ENCODE measurements at places on chromosomes 16 and 17.

- DNase-seq = no peak
These were observed 50.6 kb upstream of the TANGO6 start for GRCh38 chr16:68792465-68793324.

DNA sequence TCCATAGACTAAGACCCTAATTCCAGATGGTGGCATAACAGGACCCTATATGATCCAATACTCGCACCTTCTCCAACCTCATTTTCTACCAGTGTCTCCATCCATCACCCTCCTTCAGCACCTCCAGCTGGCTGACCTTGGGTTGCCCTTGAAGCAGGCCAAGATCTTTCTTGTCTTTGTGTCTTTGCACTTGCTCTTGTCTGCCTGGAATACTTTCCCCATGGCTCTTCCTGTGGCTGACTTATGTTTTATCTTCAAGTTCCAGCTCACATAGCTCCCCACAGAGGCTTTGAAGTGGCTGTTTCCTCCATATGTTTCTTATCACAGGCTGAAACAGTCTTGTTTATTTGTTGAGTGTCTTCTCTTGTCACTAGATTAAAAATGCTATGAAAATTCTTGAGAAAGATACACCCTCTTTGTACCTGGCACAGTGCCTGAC lies 29.6 kb upstream of the MMD start:
- DNase-seq = no peak

GRCh38 chr16:67086822-67087221 lies 22.9 kb upstream of the PHAF1 start:
- DNase-seq = no peak

DNA sequence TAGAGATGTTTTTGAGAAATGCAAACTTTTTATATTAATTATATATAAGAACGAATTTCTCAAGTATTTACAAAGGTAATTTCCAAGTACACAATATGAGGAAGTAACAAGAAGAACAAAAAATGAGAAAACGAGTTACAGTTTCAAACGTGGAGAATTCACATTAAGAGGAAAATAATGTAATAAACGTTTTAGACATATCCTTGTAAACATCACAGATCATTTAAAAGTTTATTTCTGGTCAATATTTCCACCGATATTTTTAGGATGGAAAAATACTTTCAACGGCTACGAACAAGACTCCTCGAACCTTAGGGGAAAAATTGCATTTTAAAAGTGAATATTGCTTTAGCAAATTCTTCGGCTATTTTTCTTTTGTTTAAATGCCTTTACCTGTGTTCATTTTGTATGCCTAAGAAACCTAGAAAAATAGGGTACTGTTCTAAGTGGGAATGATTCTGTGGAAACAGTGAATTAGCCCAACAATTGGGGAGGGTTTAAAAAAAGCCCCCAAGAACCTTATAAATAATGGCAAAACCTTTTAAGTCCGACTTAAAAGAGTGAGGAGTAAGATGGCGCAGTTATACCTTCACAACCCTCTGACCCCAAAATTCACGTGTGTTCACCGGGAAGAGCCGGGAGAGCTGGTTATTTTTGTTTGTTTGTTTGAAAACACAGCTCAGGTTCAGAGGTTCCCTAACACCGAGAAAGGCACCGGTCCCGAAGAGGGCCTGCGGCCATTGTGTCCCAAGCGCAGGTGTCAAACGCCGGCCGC lies 3.3 kb downstream of the HNF1B start:
- no peak for DNase-seq

DNA sequence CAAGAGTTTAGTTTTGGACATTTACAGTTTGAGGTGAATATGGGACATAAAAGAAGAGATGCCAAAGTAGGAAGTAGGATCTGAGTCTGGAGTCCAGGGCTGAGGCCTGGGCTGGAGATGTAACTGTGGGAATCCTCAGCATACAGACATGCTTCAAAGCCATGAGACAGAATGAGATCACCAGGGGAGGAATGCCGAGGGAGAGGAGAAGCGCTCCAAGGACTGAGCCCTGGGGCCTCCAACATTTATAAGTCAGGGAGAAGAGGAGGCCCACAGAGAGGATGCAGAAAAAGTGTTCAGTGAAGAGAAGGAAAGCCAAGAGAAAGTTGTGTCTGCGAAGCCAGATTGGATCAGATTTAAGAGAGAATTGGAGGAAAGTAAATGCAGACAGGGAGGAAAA lies 277.5 kb upstream of the MYOCD start:
- DNase-seq = no peak

DNA sequence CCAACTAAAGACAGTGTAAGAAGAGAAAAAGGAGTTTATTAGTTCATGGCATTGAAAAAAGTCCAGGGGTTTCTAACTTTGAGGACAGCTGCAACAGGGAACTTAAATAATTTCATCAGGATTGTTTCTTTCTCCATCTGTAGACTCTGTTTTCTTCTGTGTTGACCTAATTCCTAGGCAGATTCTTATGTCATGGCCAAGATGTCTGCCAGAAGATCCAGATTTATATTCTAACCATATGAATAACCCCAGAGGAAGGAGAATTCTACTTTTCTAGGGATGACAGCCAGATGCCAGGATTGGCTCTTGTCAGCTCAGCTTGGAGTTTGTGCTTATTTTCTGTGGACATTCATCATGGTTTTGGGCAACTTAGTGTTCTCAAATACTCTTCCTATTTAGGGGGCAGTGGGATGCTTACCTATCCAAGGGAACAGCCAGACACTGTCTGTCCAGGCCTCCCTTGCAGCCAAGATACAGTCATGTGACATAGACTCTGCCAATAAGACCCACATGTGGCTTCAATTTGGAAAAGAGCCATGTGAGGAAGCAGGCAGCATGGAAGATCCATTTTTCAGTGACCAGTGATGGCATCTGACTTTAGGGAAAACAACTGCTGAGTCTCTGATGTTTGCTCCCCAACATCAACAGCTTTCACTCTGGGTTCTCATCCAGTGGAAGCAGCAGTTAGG lies 18.2 kb downstream of the PCTP start:
- no peak for DNase-seq

GRCh38 chr17:28338056-28338768 lies 2.7 kb downstream of the TNFAIP1 start:
- DNase-seq = no peak

GRCh38 chr17:14451729-14452191 lies 150.9 kb downstream of the HS3ST3B1 start:
- DNase-seq = no peak
